NCI-H524 (cell line): ENCODE measurements at places on chromosomes 3 and 15.

DNA sequence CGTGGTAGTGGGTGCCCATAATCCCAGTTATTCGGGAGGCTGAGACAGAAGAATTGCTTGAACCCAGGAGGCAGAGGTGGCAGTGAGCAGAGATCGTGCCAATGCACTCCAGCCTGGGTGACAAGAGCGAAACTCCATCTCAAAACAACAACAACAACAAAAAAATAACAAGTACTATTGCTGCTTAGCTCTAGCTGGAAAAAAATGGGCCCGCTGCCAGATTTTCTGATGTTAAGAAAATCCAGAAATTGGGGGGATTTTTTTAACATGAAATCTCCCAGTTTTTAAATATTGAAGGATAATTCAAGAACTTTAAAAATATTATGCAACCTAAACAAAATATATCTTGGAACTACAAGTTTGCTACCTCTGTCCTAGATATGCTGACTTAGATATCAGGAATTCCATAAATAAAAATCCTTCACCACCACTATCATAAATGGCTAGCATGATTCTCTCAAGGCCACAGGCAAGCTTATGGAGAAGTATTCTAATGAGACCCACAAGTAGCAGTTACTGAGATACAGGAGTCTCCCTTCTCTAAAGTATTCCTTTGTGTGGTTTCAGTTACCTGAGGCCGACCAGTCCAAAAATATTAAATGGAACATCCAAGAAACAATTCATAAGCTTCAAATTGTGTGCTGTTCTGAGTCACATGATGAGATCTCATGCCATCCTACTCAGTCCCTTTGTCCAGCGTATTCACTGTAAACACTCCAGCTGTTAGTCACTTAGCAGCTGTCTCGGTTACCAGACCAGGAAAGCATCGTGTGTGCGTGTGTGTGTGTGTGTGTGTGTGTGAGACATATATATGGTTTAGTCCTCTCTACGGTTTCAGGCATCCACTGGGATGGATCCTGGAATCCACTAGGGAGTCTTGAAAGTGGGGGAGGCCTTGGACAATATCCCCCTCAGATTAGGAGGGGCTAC is 277.2 kb downstream of the TBL1XR1 start:
- DNase-seq = no peak

DNA sequence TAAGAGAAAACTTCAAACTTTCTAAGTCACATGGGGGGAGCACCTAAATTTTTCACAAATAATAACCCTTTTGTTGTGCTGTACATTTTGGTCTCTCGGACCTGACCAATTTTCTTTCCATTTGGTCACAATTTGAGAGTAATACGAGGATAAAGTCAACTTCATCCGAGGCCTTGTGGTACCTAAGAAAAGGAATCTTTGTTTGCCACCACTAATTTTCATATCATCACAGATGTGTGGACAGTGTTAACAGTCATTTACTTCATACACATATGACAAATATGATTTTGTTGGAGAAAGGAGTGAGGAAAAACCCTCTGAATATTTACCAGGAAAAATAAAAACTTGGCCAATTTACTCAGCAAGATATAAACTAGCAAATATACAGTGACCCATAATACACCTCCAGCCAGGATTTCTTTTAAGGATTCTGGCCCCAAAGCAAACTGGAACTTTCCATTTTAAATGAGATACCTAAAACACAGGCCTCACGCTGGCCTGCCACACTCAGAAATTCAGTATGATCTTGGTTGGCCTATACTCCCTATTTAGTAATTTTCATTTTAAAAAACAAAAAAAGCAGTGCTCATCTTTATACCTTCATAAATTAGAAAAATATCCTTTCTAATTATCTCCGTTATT is 40.7 kb downstream of the VGLL4 start:
- no peak for DNase-seq

DNA sequence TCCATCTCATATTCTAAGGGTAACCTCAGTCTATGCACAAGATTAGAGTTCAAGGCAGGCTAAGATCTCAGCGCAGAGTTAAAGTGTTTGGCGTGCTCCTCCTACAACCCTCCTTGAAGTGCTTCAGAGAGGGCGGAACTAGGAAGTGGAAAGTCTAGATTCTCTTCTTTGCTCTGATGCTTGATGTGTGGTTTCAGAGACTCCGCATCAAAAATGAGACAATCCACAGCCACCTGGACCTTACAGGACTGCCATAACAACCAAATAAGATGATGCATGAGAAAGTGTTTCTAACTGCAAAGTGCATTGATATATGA is 161.3 kb upstream of the ATP11B start:
- DNase-seq = no peak

- peak; percentile 36 for DNase-seq
Observed at GRCh38 chr3:9246189-9246588, 3.3 kb downstream of the SRGAP3 start.

DNA sequence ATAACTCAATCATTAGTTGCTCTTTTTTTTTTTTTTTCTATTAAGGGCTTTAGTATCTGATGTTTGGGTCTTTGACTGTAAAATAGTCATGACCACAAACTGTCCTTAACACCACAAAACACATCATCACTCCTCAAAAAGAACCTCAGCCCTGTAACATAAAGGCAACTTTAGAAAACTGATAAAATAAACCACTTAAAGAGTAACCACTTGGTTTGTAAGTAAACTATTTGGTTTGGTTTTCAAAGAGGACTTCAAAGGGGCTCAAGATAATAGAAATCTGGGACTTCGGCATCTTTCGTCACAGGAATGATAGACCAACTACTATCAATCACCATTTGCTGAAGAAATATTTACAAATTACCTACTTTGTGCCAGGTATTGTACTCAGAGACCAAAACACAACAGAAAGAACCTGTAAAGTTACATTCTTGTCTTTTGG is 167.8 kb downstream of the FOXP1 start:
- no peak for DNase-seq

- no peak for DNase-seq
Observed at GRCh38 chr15:44780608-44781007, 44.3 kb downstream of the TRIM69 start.

GRCh38 chr3:44235604-44236484 is 5.8 kb upstream of the TOPAZ1 start:
- DNase-seq = peak; percentile 68
